ENCODE measurements at places on chromosomes 11 and 22.

- DNase-seq = no peak
Observed at GRCh38 chr22:37990301-37990700, 5.9 kb upstream of the SOX10 start.

GRCh38 chr22:40258501-40258915 is 80.8 kb downstream of the TNRC6B start:
- no peak for DNase-seq

DNA sequence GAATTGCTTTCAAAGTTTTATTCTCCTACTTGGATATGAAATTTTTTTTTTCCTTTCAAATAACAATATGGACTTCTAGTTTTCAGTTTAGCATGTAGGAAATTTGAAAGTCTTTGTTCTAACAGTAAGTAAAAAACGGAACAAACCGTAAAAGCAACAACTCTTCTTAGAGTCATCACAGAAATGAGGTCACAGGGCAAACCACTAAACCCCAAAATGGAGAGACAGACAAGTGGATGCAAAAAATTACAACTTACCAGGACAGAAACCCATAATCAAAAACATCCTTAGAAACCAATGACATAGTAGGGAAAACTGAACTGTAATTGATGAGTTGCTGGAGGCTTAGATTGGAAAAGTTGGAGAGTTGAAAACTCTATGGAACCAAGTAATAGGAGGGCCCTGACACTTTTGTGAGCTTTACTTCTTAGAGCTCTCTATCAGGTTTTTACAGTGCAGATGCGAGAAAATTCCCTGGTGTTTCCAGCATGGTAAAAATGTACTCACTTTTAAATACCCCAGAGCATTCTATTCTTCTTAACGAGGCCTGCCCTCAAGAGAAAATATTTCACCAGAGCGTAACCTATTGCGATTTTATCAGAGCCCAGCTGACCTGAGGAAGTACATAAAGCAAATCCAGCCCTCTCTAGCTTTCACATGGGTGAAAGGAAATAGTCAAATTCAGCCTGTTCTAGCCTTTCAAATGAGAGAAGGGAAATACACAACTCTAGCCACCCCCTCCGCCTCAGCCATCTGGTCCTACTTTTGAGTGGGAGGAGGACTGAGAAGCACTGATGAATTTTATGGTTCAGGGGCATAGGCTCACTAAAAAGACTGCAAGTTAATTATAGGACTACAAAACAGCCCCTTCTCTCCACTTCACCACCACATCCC is 39.1 kb downstream of the CASP12 start:
- DNase-seq = no peak

- DNase-seq = no peak
Observed at GRCh38 chr11:21534288-21534687, 658.6 kb upstream of the ANO5 start.

GRCh38 chr11:75896843-75897419 is 81.9 kb downstream of the UVRAG start:
- DNase-seq = peak; percentile 74

DNA sequence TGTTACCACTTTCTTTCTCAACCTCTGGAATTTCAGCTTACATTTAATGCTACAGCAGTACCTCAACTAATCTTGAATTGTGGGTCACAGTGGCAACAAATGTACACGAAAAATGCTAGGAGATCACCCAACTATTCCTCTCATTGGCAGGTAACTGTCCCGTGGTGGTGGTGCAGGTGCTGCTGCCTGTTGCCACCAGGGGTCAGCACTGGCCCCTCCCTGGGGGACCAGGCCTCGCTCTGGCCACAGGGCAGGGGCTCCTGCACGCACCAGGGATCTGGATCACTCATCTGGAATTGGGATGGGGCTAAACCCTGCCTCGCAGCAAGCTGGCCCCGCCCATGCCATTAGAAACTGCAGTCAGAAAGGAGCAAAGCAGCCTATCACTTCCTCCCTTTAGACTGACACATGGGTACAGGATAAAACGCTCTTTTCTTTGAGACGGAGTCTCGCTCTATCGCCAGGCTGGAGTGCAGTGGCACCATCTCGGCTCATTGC is 6.9 kb upstream of the POLDIP3 start:
- no peak for DNase-seq

GRCh38 chr11:132112846-132113245 is 742.4 kb downstream of the NTM start:
- DNase-seq = no peak

DNA sequence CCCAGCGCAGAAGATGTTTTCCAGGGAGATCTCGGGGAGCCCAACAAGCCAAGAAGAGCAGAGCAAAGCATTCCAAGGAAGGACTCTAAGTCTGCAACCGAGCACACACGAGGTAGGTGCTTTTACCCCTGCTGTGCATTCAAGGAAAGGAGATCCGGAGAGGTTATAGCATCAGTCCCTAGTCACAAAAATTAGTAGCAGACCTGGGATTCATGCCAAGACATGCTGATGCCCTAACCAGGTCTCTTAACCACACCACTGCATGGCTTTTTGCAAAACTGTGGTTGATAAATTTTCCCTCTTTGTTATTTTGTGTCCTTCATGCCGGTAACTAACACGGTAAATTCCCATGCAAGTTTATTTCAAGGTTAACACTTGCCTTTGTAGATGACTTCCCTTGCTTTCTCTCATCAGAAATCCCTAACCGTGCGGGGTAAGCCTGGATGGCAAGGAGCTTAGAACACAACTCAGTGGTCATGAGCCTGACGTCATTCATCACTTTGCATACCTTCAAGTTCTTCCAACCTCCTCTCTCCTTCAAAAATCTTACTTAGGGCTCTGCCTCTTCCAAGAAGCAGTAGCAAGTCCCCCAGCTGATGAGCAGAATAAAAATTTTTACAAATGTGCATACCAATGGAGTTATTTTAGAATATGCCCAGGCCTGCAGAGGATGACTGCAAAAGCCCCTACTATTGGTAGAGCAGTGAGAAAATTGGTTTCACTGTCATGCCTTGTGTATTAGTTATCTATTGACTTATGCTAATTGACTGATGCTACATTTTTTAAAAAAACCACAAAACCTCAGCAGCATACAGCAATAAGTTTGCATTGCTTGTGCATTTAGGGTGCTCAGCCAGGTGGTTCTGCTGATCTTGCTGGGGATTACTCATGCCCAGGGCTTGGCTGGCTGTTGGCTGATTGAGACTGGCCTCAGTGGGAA is 465.1 kb downstream of the MN1 start:
- no peak for DNase-seq

GRCh38 chr11:107916671-107917241 is 11.5 kb upstream of the RAB39A start:
- DNase-seq = peak; percentile 39

DNA sequence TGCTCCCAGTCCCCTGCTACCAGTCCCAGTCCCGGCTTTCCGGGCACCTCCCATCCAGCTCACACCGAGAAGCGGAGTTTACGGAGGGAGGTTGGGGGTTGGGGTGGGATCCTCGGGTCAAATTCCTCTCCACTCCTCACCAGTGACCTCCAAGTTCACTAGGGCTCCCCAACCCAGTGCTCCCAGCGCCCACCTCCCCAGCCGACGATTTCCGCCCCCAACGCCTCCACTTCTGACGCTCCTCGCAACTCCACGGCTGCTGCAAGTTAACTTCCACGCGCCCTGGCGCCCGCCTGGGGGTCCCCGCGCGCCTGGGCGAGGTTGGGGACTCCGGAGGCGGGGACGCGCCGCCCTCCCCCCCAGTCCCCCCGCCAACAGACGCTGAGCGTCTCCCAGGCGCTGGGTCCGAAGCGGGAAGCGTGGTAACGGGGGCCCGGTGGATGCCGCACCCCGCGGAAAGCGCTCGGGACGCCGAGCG is 526 bp downstream of the TPST2 start:
- DNase-seq = peak; percentile 57

DNA sequence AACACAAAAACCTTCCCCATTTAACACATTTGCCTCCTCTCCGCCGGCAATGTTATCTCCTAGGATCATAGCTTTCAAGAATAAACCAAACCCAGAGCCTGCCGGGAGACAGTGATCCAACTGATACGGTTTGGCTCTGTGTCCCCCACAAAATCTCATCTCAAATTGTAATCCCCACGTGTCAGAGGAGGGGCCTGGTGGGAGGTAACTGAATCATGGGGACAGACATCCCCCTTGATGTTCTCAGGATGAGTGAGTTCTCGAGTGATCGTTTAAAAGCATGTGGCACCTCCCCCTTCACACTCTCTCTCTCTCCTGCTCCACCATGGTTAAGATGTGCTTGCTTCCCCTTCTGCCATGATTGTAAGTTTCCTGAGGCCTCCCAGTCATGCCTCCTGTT is 33.3 kb downstream of the RBFOX2 start:
- DNase-seq = no peak

DNA sequence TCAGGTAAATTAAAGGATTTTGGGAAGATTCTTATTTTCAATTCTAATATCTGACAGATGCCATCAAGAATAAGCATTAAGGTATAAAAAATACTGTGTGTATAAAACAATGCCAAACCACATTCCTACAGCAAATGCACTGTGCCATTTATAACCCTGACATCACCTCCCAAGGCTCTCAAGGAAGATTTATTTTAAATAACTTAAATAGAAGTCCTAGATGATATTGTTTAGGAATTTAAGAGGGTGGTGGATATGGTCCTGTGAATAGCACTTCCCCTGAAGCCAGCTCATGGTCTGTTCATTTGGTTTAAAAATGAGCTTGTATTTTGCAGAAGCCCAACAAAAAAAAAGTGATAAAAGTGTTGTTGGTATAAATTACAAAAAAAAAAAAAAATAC is 32.1 kb downstream of the PPIL2 start:
- no peak for DNase-seq

- no peak for DNase-seq
Observed at GRCh38 chr11:105781807-105782206, 171.9 kb downstream of the GRIA4 start.

- DNase-seq = no peak
Observed at GRCh38 chr11:80726236-80726635, 1285.4 kb upstream of the TENM4 start.

GRCh38 chr11:39461066-39461465 is 1998.4 kb downstream of the LRRC4C start:
- DNase-seq = no peak

DNA sequence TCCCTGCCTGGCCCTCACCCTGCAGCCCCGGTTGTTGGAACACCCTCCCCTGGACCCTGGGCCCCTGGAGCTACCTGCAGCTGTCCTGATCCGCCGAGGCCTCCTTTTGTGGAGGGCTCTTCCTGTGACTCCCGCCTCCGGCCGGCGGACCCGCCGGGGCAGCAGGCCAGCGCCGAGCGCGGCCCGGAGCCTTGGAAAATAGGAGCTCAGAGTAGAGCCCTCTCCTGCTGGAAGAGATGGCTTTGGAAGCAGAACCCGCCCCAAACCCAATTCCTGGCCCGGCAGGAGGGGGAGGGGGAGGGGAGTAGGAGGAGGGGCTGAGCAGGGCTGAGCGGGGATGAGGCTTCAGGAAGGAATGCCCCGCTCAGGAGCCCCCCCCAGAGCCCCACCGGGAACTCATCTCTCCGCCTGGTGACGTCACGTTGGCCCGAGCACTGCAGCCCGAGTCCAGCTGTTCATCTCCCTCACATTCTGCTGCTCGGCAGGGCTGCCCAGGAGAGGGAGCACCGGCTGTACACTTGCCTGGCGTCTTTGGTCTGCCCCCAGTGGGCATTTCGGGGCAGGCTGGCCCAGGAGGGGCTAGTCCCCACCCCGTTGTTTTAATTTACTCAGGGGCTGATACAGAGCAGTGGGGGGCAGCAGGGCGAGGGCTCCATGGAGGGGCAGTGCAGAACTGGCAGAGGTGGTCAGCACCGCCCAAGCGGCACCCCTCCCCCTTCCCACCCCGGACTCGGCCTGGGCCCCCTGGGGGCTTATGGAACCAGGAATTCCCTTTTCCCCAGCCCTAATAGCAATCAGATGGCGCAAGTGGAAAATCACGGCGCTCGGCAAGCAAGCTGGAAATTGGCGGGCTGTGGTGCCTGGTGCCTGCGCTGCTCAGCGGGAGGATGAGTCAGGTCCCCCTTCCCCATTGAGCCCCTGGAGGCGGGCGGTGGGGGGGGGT is at the start of gene MRGPRF:
TSS of gene MRGPRF (minus strand) at position 238 of the 943 bp plus-strand sequence. CDS start 3,345 bp downstream, outside the sequence.
- DNase-seq = no peak

GRCh38 chr11:14137284-14137683 is 174.8 kb downstream of the SPON1 start:
- no peak for DNase-seq

Data from RKO (cell line).